ENCODE measurements at places on chromosomes 6 and 20.
A peak's percentile ranks its signal among the peaks of the same experiment; 100 is the strongest.

GRCh38 chr6:151057061-151057460 is 182.7 kb upstream of the AKAP12 start:
- no peak for DNase-seq

- DNase-seq = peak; percentile 13
Measured at GRCh38 chr6:23175391-23175790, 606.0 kb downstream of the HDGFL1 start.

DNA sequence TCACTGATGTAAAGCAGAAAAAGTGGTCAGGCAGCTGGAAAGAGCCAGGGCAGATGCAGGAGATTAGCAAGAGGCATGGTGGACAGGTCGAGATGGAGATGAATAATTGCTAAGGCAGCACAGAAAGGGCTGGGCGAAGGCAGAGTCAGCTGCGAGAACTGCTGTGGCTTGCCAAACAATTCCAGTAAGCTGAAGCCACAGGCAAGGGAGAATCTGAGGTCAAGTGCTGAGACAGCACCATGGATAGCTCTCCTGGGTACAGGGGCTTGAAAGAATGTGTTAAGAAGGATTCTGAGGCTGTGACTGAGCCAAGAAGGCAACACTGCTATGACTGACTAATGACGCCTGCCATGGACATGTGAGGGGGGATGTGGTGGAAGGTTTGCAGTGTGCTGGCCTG is 220.8 kb upstream of the FOXA2 start:
- DNase-seq = peak; percentile 33

DNA sequence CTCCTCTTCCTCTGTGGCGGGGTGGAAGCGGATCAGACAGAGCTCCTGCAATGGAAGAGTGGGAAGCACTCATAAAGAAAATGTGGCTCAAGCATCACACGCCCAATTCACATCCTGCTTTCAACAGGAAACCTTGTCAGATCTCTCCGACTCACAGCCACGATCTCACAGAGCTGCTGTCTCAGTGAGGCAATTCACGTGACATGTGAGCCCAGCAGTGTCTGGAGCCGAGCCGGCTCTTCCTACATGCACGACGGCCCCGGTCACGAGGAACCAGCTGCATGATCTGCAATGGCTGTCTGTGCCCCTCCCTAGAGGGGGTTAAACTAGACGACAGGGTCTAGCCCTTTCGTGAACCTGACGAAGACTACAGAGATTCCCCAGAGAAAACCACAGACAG is 29.5 kb upstream of the TCFL5 start:
- DNase-seq = no peak

DNA sequence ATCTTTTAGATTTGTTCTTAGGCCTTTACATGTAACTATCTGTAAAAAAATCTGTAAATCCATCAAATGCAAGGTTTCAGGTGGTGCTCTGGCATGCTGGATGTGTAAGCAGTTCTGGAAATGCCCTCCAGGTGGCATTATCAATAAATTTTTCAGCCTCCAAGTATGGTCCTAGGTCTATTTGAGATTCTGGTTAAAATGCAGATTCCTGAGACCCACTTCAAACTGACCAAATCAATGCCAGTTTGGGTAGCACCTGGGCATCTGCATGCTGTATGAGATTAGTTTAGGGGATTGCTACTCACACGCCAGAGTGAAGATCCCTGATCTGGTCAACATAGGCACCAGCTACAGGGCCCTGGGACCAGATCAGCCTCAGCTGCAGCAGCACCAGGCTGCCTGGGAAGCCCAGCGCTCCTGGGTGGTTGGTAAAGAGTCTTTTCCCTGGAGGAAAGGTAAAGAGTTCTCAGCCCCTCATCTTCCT is 507.3 kb upstream of the CITED2 start:
- peak; percentile 62 for DNase-seq

DNA sequence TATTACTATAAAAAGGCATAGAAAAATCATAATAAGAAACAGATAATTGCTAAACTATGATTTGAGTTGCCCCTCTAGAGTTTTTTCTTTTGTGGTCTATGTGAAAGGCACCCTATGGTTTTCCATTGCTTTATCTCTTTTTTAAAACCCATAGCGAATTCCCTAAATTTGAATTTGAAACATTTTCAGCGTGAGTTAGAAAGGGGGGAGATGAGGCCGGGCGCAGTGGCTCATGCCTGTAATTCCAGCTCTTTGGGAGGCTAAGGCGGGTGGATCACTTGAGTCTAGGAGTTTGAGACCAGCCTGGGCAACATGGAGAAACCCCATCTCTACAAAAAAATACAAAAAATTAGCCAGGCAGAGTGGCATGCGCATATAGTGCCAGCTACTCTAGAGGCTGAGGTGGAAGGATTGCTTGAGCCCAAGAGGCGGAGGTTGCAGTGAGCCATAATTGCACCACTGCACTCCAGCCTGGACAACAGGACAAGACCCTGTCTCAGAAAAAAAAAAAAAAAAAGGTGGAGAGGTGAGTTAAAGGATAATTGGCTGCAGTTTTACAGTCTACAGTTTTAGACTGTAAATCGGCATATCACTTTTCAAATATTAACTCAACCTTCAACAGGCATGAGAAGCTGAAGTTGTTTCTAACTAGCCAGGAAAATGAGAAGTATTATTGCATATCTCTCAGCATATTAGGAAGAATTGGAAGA is 46.3 kb downstream of the SHLD1 start:
- DNase-seq = no peak

DNA sequence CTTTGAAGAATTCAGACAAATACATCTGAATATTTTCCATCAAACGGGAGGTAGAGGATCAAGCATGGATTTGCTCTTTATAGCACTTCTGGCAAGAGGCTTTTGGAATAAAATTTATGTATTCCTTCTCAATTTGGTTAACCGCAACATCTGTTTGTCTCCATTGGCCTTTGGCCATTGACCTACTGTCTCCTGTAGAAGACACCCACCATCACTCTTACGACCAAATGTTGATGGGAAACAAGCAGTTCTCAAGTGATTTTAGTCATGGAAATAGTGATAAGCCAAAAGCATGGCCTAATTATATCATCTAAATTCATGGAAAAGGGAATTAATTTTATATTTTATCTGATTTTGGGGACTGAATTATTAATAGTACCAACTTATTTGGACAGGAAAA is 591.9 kb downstream of the CD109 start:
- no peak for DNase-seq

DNA sequence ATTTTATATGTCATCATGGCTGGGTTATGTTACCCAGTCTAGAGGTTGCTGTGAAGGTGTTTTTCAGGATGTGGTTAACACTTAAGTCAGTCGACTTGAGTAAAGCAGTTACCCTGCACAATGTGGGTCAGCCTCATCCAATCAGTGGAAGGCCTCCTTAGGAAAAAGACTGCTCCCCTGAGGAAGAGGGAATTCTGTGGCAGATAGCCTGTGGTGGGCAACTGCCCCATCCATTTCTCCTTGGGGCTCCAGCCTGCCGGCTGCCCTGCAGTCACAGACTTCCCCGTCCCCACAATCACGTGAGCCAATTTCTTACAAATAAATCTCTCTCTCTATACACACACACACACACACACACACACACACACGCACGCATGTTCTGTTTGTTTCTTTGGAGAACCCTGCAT is 34.5 kb upstream of the MPC1 start:
- DNase-seq = no peak

- no peak for DNase-seq
Measured at GRCh38 chr6:122677406-122677805, 67.2 kb downstream of the PKIB start.

DNA sequence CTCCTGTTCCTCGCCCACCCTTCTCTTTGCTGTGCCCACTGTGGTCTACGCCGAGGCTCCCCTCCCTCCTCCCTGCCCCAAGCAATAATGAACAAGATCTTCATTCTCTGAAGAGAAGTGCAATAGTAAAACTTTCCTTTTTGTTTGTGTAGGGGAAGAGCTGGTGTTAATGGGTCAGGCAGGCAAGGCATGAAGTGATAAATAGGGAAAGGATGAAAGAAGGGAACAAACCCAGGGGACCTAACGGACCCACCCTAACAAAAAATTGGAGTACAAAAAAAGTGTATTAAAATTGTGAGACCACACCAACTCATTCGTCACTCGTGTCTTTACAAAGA is 66.9 kb downstream of the ZBTB2 start:
- DNase-seq = no peak
